GM18507 (cell line): ENCODE measurements at places on chromosomes 7 and 10.

DNA sequence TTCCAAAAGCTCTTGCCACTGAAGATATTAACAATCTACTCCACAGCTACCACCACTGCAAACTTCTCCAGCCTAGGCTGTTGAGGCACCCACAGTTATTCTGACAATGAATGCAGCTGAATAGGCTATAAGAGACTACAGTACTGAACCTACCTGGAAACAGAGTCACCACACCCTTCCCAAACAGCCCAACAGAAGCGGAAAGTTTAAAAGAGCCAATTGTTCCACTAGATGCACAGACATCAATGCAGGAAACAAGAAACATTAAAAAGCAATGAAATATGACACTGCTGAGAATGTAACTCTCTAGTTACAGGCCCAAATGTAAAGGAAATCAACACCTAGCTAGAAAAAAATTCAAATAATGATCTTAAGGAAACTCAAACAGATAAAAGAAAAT is 64.5 kb upstream of the PLA2G12B start:
- DNase-seq = no peak

DNA sequence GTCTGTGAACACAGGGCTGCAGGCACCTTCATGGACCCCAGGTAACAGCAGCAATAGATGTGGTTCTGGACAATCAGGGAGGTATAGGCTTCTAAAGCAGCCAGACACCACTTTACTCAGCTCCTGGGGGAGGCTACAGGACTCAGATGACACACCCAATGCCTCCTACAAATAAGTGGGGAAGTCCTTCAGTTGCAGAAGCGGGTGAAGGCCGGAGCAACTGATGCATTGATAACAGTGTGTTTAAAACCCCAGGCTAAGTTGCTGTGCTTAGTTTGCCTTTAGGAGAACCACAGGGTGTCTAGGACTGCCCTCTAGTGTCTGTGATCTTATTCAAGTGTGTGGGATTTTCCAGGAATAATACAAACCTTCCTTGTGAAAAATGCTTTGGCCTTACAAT is 5.9 kb upstream of the ITGA8 start:
- no peak for DNase-seq

DNA sequence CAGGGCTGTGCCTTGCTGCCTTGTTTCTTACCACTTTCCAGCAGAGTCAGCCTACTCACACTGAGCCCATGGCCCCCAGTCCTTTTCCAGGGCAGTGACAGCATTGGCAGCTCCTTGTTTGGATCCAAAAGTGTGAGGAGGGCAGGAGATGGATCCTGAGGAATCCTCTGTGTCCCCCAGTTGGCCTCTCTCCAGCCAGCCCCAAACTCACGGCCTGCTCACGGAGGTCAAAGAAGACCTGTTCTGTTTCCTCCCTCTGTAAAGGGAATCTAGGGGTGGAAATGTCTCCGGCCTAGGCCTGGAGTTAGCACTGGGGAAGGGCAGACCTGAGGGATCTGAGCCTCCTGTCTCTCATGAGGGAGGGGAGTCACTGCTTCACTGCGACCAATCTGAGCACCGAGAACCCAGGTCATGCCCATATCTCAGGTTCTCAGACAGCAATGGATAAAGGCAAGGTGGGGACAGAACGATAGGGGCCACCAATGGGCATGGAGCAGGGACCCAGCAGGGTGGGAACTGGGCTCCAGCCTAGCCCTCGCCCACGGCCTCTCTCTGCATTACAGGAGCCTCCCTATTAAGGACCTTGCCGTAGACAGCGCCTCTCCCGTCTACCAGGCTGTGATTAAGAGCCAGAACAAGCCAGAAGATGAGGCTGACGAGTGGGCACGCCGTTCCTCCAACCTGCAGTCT is 23.2 kb downstream of the LDB3 start:
- no peak for DNase-seq

DNA sequence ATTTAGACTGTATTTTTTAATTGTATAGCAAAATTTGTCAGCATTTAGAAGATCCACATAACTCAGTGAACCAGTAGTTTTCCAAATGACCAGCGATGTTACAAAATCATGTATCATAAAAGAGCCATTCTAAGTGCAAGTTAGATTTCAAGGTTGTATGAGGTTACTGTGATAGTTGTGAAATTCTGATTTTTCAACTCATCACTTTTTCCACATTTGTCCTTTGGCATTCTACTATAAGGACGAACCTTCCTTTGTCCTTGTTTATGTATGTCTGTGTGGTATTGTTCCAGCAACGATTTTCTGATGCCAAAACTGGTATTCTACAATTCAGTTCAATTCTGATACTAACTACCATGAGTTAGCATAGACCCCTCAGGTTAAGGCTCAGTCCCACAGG is 64.2 kb downstream of the TAX1BP1 start:
- DNase-seq = no peak

- no peak for DNase-seq
Observed at GRCh38 chr10:98030093-98030821, at the start of gene CRTAC1. TSS of gene CRTAC1 (minus strand) at chr10:98030621. CDS start at chr10:98030472, 149 bp downstream.

GRCh38 chr7:151205730-151206129 is 4.6 kb downstream of the H2BK1 start:
- no peak for DNase-seq

DNA sequence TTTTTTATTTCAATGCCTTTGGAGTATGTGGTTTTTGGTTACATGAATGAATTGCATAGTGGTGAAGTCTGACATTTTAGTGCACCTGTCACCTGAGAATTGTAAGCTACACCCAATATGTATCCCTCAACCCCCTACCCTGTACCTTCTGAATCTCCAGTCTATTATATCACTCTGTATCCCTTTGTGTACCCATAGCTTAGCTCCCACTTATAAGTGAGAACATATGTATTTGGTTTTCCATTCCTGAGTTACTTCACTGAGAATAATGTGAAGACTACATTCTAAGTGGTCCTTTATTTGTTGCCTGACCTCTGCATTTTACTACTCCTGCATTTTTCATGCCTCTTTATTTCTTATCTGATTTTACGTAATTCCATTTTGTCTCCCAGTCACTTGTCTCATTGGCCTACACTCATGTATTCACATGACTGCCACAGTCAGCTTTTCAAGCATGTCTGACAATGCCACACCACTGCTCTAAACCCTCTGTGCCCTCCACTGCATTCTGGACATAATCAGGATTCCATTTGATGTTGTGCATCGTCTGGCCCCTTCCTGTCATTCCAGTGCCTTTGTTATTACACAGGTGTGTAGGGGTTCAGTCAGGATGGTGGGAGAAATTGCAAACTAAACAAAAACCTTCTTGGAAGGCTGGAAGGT is 1325.5 kb downstream of the XPNPEP1 start:
- no peak for DNase-seq

- no peak for DNase-seq
Observed at GRCh38 chr7:33054261-33054964, 8.2 kb downstream of the NT5C3A start.

GRCh38 chr7:99573257-99573656 is 14.8 kb downstream of the ZNF655 start:
- no peak for DNase-seq

GRCh38 chr7:17299483-17299991 is 1.1 kb downstream of the AHR start:
- no peak for DNase-seq

DNA sequence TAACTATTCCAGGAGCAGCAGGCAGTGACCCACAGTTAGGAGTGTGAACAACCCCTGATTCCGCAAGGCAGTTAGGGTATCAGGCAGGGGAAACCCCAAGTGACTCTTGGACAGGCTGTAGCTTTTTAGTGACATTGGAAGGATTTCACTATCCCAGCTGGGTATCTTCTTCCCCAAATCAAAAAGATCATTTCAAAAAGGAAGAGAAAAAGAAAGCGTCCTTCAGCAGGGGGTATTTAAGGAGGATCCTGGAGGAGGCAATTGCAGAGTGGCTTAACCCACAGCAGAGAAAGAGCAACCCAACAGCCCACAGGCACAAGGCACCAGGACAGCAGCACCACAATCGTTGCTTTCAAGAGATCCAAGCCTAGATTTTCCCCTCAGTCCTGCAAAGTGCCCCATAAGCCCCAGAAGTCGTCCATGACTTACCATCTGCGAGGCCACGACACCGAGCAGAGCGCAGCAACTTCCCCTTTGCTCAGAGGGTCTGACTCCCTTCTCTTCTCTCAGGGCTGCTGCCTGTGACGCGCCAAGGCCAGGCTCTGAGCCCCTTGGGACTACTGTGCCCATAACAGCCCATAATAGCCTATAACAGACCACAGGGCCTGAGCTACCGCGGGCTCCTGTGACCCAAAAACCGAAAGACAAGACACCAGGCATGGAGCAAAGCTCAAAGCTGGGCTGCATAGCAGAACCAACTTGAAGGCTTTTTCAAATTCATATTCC is 19.8 kb downstream of the PIK3AP1 start:
- DNase-seq = no peak
